ENCODE measurements at places on chromosomes 7 and 10.

GRCh38 chr10:38007551-38007950, 2.9 kb upstream of the ZNF33A start:
- no peak overlapping the region for H3K27ac ChIP-seq
- H3K27me3 ChIP-seq = no peaks in the 10 kb centered on the region
- H3K4me3 ChIP-seq = no peak overlapping the region
- DNase-seq = no peak
- peaks cover 3% of the 10 kb centered on the region for H3K36me3 ChIP-seq

DNA sequence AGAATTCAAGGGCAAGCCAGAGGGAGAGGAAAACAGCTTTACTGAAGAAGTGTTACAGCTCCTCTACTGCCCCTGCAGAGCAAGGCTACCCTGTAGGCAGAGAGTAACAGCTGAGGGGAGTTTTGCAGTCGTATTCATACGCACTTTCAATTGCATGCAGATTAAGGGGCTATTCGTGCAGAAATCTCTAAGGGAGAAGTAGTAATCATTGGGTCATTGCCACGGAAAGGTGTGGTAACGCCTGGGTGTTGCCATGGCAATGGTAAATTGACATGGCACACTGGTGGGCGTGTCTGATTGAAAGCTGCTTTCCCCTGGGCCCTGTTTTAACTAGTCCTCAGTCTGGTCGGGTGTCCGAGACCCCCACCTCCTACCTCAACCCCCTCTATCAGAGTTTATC, 227.2 kb downstream of the NSUN6 start:
- no peak overlapping the region for H3K4me3 ChIP-seq
- no peaks in the 10 kb centered on the region for H3K4me1 ChIP-seq
- H3K27me3 ChIP-seq = no peaks in the 10 kb centered on the region
- DNase-seq = no peak
- no peaks in the 10 kb centered on the region for H3K36me3 ChIP-seq
- H3K27ac ChIP-seq = no peak overlapping the region

GRCh38 chr10:75250934-75251333, 15.2 kb upstream of the COMTD1 start:
- H3K27ac ChIP-seq = no peak overlapping the region
- peaks cover 3% of the 10 kb centered on the region for H3K27me3 ChIP-seq
- no peak overlapping the region for H3K4me3 ChIP-seq
- peaks cover under 1% of the 10 kb centered on the region for H3K4me1 ChIP-seq
- H3K36me3 ChIP-seq = no peaks in the 10 kb centered on the region

DNA sequence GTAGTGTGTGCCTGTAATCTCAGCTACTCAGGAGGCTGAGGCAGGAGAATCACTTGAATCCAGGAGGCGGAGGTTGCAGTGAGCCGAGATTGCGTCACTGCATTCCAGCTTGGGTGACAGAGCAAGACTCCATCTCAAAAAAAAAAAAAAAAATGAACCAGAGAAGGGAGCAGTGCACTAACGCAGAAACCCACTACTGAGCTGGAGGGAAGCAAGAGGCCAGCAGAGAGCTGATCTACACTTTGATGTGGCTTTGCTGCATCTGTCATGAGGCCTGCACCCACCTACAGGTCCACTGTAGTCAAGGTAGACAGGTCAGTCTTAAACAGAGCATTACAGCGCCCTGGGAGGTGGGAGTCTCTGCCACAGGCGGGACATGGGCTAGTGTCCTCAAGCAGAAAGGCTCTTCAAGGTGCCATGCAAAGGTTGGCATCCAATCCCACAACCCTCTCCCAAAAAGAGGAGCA, 30.0 kb downstream of the MAT1A start:
- peaks cover 10% of the 10 kb centered on the region for H3K27me3 ChIP-seq
- no peak for DNase-seq
- no peak overlapping the region for H3K4me3 ChIP-seq
- H3K36me3 ChIP-seq = no peaks in the 10 kb centered on the region
- no peaks in the 10 kb centered on the region for H3K4me1 ChIP-seq
- no peak overlapping the region for H3K27ac ChIP-seq

DNA sequence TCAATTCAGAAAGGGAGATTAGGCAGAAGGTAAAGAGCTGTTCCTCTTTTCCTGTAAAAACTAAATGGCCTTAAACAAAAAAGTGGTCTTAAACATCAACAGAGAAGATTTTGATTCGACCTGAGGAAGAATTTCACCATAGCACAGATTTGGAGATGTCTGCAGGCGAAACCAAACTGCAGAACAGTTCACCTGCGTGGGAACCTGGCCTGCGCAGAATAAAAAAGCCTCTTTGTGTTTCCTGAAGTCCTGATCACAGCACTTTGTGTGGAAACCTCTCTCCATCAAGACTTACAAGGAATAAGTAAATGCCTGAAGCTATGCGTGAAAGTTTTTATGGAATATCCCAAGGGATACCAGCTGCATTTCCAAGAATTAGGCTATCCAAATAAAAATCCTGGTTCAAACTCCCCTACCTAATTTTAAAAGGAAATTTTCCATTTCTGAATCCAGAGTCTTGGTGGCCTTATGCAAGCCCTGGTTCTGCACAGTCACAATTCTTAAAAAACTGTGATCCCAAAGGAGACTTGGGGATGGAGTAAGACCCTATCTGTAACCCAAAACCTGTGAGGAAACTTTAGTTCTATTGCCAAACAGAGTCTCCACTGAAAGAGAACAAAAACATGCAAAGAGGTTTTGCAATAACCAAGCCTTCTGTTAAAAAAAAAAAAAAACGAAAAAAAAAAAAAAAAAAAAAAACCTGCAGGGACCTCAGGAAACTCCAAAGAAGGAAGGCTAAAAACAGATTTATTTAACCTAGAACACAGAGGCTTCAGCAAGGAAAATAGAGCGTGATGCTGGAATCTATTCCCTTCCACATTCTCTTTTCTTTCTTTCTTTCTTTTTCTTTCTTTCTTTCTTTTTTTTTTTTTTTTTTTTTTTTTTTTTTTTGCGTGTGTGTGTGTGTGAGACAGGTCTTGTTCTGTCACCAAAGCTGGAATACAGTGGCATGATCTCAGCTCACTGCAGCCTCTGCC, 10.4 kb downstream of the CALML3 start:
- DNase-seq = no peak
- peaks cover 4% of the 10 kb centered on the region for H3K27me3 ChIP-seq
- H3K36me3 ChIP-seq = no peaks in the 10 kb centered on the region

GRCh38 chr7:39827571-39827970, 122.5 kb upstream of the CDK13 start:
- no peak overlapping the region for H3K4me3 ChIP-seq
- no peak overlapping the region for H3K27ac ChIP-seq
- no peak for DNase-seq
- H3K36me3 ChIP-seq = no peaks in the 10 kb centered on the region
- no peaks in the 10 kb centered on the region for H3K4me1 ChIP-seq
- peaks cover 21% of the 10 kb centered on the region for H3K27me3 ChIP-seq

- no peaks in the 10 kb centered on the region for H3K4me1 ChIP-seq
- DNase-seq = no peak
- no peak overlapping the region for H3K4me3 ChIP-seq
Observed at GRCh38 chr7:98976396-98977185, 98.3 kb downstream of the TRRAP start.

- no peak for DNase-seq
- no peak overlapping the region for H3K4me3 ChIP-seq
- no peaks in the 10 kb centered on the region for H3K4me1 ChIP-seq
- H3K27ac ChIP-seq = no peak overlapping the region
- H3K27me3 ChIP-seq = peaks cover 6% of the 10 kb centered on the region
Observed at GRCh38 chr10:11653758-11654471, 42.5 kb upstream of the USP6NL start.

DNA sequence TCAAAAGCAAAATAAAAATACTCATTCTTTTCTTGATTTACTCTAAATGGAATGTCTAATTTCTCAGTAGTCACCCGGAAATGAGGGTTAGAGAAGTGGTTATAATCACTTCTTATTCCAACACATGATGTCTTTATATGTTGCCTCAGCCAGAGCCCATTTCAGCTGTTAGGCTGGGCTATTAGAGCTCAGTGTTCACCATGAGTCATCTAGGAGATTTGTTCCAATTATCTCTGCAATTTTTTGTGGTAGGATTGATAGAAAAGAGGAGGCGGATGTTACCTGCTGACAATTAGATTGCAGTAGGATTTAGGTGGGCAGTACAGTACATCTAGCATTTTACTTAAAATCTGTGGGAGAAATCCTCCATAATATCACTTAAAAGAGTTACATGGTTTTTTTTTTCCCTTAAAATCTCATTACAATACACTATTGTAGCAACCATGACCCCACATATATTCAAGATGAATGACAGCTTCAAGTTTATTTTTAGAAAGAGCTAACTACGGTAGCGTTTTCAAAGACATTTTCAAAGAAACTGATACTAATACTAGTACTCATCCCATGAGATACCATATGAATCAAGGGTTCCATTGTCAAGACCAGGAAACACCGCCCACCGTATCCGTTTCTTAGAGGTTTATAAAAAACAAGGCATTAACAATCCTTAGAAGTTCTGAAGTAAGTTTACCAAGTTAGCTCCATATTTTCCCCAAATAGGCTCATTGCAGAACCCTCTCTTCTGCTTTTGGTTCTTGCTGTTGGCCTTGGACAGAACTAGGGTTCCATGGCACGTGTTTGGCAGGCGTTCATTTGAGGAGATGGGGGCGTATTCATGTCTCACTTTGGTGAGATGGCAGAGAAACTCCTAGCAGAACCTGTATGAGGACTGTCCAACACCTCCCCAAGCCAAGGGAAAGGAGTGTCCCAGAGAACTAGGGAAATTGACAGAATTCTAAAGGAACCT, 10.4 kb downstream of the CPA2 start:
- H3K36me3 ChIP-seq = peaks cover 16% of the 10 kb centered on the region
- H3K4me3 ChIP-seq = no peak overlapping the region
- no peak for DNase-seq
- H3K27me3 ChIP-seq = no peaks in the 10 kb centered on the region
- peaks cover 31% of the 10 kb centered on the region for H3K4me1 ChIP-seq

- no peak overlapping the region for H3K27ac ChIP-seq
- no peaks in the 10 kb centered on the region for H3K27me3 ChIP-seq
- H3K4me3 ChIP-seq = no peak overlapping the region
- H3K36me3 ChIP-seq = no peaks in the 10 kb centered on the region
Observed at GRCh38 chr7:114889646-114890285, 32.1 kb upstream of the MDFIC start.

- no peak for DNase-seq
- peaks cover 26% of the 10 kb centered on the region for H3K27me3 ChIP-seq
- no peak overlapping the region for H3K4me3 ChIP-seq
Observed at GRCh38 chr7:33917661-33918060, 12.3 kb downstream of the BMPER start.

DNA sequence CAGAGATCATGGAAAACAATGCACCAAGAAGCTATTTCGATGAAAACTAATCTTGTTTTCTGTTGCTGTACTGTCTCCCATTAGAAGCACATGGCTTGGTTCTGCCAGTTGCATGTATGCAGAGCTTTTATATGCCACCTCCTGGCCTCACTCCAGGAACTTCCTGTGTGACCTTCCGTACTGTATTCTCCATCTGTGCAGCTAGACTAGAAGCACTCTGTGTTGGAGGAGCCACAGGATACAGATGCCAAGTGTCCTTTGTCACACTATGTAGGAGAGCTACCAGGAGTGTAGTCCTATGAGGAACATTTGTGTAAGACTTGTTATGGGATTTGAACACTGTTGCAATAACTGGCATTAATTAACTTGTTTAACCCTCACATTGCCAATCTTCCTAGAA, 503.5 kb upstream of the TPK1 start:
- no peak overlapping the region for H3K27ac ChIP-seq
- H3K27me3 ChIP-seq = no peaks in the 10 kb centered on the region
- H3K36me3 ChIP-seq = no peaks in the 10 kb centered on the region
- no peaks in the 10 kb centered on the region for H3K4me1 ChIP-seq
- H3K4me3 ChIP-seq = no peak overlapping the region

- H3K36me3 ChIP-seq = no peaks in the 10 kb centered on the region
- H3K27ac ChIP-seq = no peak overlapping the region
- no peak overlapping the region for H3K4me3 ChIP-seq
- peaks cover 8% of the 10 kb centered on the region for H3K4me1 ChIP-seq
- no peak for DNase-seq
Observed at GRCh38 chr7:36600869-36601530, 123.3 kb downstream of the AOAH start.

DNA sequence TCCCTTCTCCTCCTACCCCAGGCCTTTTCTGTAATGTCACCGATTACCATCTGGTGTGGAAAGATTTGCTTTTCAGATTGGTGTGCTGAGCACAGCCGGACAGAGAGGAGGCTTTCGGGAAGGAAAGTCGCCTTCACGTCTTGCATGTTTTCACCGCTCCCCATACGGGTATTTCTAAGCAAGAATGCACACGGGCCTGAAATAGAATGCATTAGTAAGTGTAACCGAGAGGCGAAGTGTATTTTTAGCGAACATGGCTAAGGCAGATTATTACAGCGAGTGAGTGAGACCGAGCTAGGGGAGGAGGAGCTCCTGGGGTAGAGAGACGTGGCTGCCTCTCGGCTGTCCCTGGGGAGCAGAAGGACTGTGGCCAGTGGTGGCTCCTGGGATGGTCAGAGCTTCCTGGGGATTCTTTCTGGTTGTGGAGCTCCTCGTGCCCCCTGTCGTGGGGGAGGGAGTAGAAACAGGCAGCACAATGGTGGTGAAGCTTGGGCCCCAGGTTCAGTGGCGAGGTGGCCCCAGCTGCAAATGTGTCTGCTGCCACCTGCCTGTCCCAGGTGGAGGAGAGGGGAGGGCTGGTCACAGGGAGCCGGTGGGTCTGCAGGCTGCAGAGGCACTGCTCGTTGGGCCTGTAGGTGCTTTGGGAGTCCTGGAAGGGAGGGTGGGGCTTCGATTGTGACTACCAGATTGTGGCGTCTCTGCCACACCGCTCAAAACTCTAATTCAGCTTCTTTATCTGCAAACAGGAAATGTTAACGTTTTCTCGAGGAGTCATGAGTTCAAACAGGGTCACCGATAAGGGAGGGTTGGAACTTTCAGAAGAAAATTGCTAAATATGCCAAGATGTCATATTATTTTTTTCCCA, 135.8 kb downstream of the CAMK1D start:
- DNase-seq = no peak
- no peak overlapping the region for H3K4me3 ChIP-seq
- peaks cover 17% of the 10 kb centered on the region for H3K4me1 ChIP-seq
- H3K27me3 ChIP-seq = peaks cover 18% of the 10 kb centered on the region
- no peak overlapping the region for H3K27ac ChIP-seq
- H3K36me3 ChIP-seq = peaks cover 2% of the 10 kb centered on the region

DNA sequence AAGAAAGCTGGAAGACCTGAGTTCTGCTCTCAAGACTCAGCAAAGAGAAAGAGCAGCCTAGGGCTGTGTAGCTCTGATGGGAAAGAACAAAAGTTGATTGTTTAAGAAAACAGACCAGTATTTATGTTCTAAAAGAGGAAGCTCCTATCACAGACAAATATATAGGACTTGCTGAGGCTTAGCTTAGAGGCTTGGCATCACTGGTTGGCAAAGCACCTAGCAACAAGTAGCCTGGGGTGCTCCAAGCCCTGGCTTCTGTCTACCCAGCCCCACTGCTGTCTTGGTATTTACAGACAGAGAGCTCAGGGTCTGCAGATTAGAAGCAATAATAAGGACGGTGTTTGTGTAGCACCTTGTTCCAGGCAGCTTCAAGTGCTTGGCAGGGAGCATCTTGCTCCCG, 36.9 kb upstream of the CCDC3 start:
- H3K4me1 ChIP-seq = no peaks in the 10 kb centered on the region
- no peaks in the 10 kb centered on the region for H3K36me3 ChIP-seq
- no peak overlapping the region for H3K27ac ChIP-seq
